ENCODE measurements at places on chromosomes 1 and 21.

- peak; percentile 3 for DNase-seq
Observed at GRCh38 chr1:71080230-71080738, 551 bp downstream of the ZRANB2 start.

- DNase-seq = no peak
Observed at GRCh38 chr1:197092491-197093023, 25.5 kb upstream of the F13B start.

DNA sequence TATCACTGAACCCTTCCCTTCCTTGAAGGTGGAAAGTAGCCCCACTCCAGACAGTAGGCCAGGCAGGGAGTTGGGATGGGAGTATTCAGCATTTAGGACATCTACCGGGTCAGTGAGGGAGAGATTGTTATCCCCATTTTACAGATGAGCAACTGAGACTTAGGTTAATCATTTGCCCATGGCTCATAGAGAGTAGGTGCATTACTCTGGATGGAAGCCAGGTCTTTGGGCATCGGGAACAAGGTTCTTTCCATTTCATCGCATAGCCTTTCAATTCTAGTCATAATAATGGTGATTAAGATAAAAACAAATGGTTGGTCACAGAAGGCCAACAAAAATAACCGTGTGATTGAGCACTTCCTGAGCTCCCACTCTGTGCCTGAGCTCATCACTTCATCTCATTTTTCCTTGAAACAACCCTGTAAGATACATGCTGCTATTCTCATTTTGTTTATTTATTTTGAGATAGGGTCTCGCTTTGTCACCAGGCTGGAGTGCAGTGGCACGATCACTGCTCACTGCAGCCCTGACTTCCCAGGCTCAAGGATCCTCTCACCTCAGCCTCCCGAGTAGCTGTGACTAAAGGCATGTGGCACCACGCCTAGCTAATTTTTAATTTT is 64.8 kb downstream of the NAV1 start:
- DNase-seq = no peak

GRCh38 chr1:55423376-55423775 is 208.2 kb upstream of the USP24 start:
- DNase-seq = no peak

DNA sequence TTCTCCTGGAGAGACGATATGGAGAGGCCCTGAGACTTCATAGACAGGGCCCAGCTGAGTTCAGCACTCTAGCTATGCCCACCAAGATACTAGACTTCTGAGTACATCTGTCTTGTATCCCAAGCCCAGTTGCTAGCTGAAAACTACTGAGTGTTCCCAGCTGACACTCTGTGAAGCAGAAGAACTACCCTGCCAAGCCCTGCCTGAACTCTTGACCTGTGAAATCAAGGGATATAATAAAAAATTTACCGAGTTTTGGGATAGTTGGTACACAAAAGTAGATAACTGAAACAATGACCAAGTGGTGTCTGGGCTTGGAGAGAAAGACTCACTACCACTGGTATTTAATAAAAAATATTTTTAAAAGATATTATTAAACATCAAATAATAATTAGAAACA is 267.5 kb downstream of the TRABD2B start:
- DNase-seq = no peak

GRCh38 chr21:44800103-44800502 is 1.5 kb downstream of the UBE2G2 start:
- no peak for DNase-seq

- no peak for DNase-seq
Observed at GRCh38 chr1:29125237-29125641, 1.5 kb upstream of the TMEM200B start.

GRCh38 chr1:9626201-9626608 is 25.3 kb upstream of the PIK3CD start:
- DNase-seq = no peak

GRCh38 chr1:198496216-198497143 is 44.0 kb downstream of the ATP6V1G3 start:
- DNase-seq = no peak

DNA sequence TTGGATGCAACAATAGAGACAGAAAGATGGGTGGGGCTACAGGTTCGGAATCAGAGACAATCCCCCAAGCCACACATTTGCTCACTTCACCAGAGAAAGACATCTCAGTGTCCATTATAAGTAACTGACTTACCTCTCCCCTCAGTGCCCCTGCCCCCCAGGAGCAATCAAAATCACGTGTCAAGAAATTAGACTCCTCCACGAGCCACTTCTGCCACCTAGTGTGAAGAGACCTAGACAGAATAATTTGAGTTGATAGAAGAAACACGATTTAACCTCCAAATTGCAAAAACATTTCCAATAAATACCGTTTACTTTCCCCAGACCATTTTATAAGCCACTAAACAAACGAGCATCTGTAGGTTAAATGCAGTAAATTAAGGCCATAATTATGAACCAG is 123.2 kb downstream of the SLC30A10 start:
- no peak for DNase-seq

GRCh38 chr1:204880906-204881305 is 10.2 kb downstream of the NFASC start:
- no peak for DNase-seq

- no peak for DNase-seq
Observed at GRCh38 chr21:43361493-43362296, 65.2 kb downstream of the SIK1 start.

- no peak for DNase-seq
Observed at GRCh38 chr1:244192325-244192724, 141.2 kb downstream of the ZBTB18 start.

- no peak for DNase-seq
Observed at GRCh38 chr1:63795455-63795854, 21.6 kb downstream of the ROR1 start.

DNA sequence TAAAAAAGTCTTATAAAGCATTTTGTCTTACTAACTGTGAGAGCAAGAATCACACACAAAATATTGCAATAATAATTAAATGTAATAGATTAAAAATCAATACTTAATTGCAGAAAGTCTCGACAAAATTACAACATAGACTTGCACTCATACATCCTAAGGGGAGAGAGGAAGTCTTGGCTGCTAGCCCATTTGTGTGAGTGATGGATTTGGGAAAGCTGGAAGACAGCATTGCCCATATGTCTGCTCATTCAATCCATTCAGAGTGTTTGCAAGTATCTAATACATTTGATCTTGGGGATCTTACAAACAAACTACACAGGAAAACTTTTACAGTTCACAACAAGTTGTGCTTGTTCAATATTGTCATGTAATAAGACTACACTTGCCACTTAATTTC is 140.5 kb downstream of the COL11A1 start:
- no peak for DNase-seq

DNA sequence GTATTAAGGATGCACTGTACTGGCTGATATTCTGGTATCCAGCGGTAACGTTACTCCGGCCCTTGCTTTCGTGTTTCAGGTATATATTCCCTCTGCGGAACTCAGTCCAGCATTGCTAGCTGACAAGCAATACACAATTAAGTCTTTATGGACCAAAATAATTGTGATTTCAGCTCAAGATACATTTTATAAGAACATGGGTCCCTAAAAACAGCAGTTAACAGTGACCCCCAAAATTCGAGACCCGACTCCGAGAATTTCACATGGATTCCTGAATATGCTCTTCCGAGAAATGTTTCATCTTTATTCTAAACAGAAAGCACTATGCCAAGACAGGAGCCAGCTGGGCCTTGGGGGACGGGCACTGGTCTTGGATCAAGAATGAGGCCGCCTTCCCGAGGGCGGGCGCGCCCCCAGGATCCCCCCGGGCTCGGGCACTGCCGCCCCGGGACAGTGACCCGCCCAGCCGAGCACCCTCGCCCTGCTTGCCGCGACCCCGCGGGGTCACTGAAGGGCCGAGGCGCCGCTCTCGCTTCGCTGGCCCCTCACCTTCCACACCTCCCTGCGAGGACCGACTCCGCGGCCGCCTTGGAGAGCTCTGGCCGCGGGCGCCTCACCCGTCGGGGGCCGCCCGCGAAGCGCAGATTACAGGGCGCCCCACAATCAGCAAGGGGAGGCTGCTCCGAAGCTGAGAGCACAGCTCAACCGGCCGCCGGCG is 610 bp downstream of the SCYL3 start:
- DNase-seq = no peak

GRCh38 chr1:203932556-203932955 is 71.2 kb downstream of the SNRPE start:
- DNase-seq = no peak

- DNase-seq = no peak
Observed at GRCh38 chr21:42548687-42549406, 35.2 kb downstream of the SLC37A1 start.

GRCh38 chr1:247435030-247435758 is 19.2 kb downstream of the NLRP3 start:
- no peak for DNase-seq

DNA sequence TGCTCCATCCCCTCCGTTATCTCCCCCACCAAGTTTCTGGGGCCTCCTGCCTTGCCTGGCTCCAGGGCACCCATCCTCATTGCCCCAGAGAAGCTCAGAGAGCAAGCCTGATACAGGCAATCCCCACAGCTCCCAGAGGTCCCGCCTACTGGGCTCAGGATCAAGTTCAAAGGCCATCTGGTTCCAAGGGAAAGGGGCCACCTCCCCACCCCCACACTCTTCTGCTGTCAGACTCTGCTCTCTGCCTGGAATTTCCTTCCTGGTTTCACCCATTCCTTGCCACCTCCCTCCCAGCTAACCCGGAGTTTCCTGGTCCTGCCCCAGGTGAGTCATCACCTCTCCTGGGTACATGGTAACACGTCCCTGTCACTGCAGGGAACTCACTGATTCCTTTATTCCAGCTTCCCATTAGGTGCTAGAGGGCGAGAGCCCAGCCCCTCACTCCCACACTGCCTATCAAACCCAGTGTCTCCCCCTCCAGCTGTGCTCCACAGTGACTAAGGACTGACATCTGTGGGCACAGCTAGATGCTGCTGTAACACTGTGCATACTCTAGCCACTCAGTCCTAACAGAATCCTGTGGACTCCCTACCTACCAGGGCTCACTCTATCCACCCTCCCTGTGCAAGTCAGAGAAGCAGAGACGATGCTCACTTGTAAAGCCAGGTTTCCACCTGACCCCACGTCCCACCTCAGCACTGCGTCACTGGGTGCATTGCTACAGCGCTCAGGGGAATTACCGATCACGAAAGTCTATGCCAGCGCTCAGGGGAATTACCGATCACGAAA is 21.8 kb downstream of the RSPH1 start:
- DNase-seq = no peak

- peak; percentile 67 for DNase-seq
Observed at GRCh38 chr21:41817228-41817627, 50.4 kb upstream of the RIPK4 start.

- DNase-seq = no peak
Observed at GRCh38 chr1:89839516-89839915, 18.7 kb downstream of the LRRC8D start.

DNA sequence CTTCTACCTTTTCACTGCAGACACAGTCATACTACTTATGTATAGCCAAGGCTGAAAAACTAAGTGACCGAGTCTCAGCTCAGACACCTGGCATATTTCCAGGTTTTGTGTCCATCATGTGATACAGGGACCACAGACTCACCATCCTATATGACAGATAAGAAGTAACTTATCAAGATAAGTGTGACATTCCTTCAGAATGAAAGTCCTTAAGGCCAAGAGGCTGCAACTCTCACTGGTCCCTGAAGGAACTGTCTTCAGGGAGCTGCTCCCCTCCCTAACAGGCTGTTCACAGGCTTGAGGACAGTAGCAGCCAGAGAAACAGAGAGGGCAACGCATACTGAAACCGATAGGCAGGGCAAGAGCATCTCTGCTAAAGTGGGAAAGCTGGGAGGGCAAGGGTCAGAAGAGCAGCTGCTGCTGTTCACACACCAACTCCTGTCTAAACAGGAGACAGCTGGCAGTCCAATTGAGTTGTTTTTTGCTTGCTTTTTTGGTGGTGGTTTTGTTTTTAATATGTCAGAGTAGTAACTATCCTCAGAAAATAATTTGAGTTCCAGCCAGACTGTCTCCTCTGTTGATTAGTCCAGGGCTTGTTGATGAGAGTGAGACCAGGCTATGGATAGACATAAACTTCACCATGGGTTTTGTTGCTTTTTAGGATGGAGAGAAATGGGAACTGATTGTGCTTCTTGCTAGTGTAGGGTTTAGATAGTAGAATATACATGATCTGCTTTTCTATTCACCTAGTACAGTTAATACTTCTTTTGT is 67.7 kb downstream of the MACF1 start:
- peak; percentile 13 for DNase-seq

DNA sequence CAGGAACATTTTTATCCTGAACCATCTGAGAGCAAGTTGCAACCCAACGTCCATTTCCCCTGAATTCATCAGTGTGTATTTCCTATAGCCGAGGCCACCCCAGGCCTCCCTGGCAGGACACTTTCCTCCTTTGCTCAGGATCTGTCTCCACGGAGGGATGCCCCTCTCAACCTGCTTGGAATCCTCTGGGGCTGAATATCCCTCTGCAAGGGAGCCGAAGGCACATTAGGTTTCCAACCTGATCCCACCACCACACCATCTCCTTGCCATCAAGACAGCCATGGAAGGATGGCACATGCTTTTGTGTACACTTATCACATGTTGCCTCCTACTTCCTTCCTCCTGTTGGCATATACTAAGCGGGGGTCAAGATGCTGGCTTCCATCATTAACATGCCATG is 74.8 kb upstream of the EDN2 start:
- no peak for DNase-seq

DNA sequence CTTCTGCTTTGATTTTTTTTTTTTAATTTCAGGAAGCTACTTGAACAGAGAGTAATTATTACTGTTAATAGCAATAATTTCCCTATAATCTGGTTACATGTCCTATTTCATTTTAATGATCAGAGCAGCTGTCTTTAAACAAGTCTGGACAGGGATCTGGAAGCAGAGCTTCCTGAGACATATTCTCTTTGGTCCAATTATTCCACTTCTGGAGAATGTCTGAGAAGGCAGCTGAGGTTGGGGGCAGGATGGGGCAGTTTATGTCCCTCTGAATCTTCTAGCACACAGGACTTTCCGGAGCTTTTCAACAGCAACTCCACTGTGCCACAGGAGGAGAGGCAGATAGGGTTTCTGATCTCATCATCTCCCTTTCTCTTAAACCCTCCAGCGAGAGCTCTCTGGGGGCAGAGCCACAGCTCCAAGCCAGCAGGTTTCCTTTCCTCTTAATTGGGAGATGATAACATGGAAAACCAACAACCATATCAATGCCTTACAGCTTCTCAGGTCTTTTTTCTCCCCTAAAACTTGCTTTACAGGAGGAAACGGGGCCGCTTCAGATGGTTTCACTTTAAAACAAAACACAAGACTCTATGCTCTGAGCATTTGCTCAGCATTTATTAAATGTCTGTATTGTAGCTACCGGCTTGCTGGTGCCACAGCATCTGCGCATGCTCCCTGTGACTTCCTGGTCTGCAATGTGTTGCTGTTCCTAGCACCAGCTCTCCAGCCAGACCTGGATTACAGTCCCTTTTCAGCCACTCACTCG is 425.7 kb upstream of the USP24 start:
- no peak for DNase-seq

GRCh38 chr1:170395149-170395548 is 136.8 kb upstream of the GORAB start:
- no peak for DNase-seq

GRCh38 chr1:211332830-211333229 is 6.2 kb downstream of the TRAF5 start:
- no peak for DNase-seq
